ENCODE measurements at places on chromosomes 11 and 22.
A peak's percentile ranks its signal among the peaks of the same experiment; 100 is the strongest.

DNA sequence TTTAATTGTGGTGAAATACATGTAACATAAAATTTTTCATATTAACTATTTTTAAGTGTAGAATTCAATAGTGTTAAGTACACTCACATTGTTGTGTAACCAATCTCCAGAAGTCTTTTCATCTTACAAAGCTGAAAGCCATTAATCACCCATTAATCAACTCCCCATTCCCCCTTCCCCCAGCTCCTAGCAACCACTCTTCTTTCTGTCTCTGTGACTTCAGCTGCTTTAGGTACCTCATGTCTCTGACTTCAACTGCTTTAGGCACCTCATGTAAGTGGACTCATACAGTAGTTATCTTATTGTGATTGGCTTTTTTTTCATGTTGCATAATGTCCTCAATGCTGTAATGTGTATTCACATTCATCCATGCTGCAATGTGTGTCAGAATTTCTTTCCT is 150.8 kb upstream of the NTM start:
- DNase-seq = no peak

DNA sequence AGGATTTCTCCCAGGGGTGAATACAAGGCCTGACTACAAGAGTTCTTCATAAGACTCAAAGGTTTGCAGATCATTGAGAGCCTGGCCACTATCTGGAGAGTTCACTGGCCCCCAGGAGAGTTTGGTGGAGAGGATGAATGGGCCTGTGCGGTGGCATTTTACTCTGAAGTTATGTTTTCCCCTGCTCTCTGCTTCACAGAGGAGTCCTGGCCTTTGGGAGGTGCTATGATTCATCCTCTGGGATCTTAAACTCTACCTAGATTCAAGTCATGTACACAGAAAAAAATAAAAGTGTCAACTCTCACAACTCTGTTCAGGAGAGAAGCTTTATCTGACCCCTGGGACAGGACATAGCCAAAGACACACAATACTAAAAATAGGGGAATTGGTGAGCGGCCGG is 159.1 kb upstream of the CARD18 start:
- DNase-seq = no peak

- peak; percentile 35 for DNase-seq
Measured at GRCh38 chr11:63945477-63946163, 6.8 kb downstream of the NAA40 start.

DNA sequence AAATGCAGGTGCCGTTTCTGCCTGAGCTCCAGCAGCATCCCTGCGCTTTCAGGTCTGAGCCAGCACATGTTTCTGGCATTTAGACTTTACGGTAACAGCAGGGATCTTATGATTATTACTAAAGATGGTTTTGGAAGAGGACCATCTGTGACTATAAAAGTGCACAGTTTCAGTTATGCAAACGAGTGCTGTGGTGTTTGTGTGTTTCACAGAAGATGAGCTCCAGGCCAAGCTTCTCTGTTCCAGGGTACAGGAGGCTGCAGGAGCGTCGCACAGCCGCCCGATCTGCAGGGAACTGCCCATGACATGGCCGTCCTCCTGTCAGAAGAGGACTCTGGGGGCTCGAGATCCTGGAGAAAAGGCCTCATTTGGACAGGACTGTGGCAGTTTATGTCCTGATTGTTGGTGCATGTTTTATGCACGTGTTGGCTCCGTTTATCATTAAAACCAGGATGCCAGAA is 297.3 kb downstream of the TBC1D22A start:
- DNase-seq = no peak

- DNase-seq = no peak
Measured at GRCh38 chr11:8928981-8929615, 3.6 kb downstream of the C11orf16 start.

DNA sequence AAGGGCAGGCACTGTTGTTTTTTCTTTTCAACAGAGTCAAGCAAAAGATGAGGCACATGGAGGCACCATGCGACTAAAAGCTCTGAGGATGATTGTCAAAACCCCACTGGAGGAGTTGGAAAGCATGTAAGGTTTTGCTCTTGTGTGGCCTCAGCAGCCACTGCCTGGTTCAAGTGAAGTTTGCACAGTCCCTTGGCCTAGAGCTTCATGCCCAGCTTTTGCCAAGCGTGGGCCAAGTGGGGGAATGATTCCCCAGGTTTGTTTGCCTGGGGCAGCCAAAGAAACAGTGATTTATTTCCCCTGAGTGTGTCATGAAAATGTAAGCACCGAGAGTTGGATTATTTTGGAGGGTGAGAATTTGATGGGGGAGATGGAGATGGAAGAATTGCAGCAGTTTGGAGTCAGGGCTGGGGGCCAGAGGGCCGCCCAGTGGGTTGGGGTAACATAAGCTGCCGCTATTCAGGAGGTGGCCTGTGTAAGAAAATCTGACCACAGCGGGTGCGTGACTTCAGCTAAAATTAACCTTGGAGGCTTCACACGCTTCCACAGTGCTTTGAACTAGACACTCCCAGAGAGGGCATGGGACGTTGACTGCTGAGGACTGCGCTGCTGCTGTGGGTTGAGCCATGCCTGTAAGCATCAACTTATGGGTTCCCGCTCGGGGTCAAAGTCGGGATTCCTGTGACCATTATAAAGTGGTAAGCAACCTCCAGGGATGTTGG is 100.7 kb downstream of the NAV2 start:
- no peak for DNase-seq

- DNase-seq = no peak
Measured at GRCh38 chr11:131305005-131305404, 65.4 kb upstream of the NTM start.

DNA sequence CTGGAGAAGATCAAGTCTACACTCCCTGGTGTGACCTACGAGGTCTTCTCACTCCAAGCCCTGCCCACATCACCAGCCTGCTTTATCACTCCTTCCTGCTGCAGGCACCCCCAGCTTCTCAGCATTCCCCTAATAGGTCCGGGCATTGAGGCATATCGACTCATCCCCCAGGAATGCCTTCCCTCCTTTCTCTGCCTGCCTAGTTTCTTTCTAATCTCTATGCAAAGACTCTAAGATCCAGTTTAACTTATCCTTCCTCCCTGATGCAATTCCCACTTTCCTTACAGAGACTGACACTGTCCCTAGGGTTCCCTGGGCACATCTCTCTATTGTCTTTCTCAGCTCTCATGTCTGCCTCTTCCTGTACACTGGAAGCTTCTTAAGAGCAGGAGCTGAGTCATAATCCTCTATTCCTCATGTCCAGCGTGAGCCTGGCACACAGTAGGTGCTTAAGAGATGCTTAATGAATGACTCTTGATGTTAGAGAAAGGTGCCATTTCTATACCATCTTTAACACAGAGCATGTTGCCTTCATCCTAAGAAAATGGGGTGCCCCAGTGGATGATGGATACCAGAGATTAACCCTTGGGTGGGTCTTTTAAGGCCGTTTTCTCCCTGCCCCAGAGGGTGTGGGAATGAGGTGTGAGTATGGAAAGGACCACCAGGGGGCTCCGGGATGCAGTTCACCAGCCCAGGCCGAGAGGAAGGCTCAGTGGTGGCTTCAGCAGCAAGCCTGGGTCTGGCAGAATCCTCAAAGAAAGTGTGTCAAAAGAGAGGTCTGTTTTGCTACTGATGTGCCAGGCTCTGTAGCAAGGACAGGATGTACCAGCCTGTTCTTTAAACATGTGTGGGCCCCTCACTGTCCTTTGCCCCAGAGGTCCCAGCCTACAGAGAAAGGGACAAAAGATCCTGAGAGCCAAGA is 34.7 kb downstream of the PARVA start:
- DNase-seq = no peak

DNA sequence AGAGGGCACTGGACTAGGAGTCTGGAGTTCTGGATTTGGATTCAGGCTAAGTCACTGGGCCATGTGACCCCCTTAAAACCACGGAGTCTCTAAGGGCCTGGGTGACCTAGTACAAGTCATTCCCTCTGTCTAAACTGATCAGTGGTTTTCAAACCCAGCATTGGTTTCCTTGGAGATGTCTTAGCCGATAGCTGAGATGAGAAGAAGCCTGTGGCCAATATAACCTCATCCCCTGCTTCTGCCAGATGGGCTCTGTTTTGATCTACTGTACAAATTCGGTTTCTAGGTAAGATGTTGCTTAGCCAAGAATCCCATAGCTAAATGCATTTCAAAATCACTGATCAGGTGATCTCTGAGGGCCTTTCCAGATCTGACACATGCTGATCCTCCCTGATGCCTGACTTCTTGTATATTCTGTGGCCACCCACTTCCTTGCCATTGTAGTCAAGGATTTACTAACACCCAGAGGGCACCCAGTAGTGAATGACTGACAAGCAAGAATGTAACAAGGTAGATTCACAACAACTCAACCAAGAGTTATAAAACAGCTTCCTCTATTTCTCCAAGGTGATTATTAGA is 53.1 kb downstream of the GALNT18 start:
- DNase-seq = no peak

DNA sequence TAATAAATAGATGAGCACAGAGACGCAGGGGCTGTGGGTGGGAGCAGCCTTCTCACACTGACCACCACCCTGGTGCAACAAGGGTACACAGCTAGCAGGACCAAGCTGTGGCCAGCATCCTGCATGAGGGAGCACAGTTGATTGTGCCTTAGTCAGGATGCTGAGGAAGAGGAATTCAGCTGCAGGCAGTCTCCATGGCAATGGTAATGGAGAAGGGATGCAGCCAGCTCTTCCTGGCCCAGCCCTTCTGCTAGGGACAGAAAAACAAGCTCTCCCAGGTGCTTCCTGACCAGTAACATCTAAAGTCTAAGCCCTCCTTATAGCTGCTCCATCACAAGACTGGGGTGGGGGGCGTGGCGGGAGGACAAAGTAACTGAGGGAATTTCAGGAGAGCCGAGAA is 363.5 kb downstream of the BUD13 start:
- DNase-seq = no peak

GRCh38 chr22:49392841-49393510 is 434.7 kb downstream of the BRD1 start:
- no peak for DNase-seq

DNA sequence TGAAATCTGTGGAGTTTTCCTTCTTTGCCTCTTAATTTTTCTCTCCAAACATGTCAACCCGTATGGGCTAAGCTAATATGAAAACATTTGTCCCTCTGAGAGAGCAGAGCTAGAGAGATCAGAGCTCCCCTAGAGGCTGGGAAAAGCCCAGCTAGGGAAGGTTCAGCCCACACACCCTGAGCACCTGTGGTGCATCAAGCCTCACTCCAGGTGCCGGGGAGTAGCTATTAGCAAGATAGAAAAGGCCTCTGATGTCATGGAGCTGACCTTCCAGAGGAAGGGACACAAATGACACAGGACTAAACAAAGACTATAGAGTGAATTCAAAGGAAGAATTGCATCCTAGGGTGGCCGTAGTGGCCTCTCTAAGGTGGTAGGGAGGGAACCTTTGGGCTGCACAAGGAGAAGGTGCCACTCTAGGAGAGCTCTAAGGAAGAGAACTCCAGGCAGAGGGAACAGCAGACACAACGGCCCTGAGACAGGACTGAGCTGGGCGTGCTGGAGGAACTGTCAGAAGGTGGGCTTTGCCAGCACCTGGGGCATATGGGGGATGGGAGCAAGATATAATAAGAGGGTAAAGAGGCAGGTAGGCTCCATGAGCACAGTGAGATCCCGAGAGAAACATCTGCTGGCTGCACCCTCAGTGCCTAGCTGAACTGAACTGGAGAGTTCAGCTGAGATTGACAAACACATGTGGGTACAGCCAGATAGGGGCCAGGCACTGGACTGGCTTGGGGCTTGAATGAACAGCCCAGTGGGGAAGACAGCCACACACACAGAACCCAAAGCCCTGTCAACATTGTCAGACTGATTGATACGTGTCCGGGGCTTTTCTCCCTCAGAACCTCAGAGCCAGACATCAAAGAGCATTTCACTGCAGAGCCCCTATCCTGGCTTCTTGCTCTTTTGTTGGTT is 65.5 kb upstream of the DRD2 start:
- DNase-seq = peak; percentile 38

- DNase-seq = no peak
Measured at GRCh38 chr11:79400717-79401330, 40.0 kb downstream of the TENM4 start.

GRCh38 chr11:126723665-126724045 is 276.9 kb downstream of the KIRREL3 start:
- DNase-seq = no peak

DNA sequence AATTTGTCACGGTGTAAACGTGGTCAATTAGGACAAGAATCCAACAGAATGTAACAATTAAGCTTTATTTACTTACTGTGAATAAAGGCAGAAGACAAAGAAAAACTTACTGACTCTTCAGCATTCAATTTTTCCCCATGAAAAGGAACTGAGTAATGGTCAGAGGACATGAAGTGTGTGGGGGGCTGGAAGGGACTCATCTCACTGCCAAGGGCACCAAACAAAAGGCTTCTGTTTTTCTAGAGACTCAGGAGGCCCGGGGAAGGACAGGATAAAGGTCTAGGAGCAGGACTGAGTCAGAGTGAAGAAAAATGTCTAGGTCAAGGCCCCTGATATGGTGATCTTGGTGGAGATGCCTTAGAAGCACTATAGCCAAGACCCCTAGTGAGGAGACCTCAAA is 564.2 kb upstream of the ANO5 start:
- DNase-seq = no peak

DNA sequence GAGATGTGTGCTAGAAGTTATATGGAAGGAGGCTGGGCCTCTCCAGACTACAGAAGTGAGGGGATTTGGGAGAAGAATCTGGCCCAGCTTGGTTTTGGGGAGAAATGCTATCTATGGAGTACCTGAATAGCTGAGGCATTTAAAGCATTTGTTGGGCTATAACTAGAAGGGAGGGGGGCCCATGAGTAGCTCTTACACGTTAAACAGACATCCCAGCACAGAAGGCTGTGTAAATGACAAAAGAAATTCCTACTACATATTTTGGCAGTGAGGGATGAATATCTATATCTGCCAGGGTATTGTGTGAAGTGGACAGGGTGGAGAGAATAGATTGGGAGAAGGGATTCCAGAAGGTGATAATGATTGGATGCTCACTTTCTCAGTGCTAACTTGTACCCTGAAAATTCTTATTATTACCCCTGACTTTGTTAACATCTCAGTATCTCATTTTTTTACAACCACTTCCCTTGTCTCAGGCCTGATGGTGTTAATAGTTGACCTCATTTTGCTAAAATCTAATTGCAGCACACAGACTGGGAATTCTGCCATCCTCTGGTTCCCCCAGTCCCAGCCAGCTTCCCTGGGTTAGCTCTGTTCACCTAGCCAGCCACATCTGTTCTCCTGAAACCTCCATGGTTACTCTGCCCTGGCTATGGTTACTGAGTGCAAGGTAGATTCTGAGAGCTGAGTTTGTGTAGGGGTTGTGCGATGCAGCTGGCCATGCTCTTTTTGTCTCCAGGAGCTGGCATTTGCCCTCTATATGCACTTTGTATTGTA is 28.8 kb upstream of the RRM1 start:
- DNase-seq = no peak

GRCh38 chr11:112511911-112512310 is 251.3 kb upstream of the PLET1 start:
- DNase-seq = no peak

- DNase-seq = no peak
Measured at GRCh38 chr11:45852712-45853101, 5.4 kb downstream of the CRY2 start.

DNA sequence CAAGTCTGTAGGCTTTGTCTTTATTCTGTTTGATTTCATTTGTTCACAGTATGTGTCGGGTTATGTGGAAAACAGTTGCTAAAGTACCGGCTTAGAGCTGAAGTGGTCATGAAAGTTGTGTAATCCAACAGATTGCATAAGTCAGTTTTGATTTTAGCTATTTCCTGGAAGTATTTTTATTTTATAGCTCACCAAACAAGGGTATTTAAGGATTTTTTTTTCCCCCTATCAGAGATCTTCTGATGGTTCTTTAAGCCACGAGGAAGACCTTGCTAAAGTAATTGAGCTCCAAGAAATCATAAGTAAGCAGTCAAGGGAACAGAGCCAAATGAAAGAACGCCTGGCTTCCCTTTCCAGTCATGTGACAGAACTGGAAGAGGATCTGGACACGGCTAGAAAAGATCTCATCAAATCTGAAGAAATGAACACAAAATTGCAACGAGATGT is 55.9 kb downstream of the PPFIA1 start:
- DNase-seq = no peak
